ENCODE measurements at places on chromosomes 11 and 22.

GRCh38 chr11:74735365-74735928, 4.2 kb upstream of the CHRDL2 start:
- DNase-seq, result no peak

DNA sequence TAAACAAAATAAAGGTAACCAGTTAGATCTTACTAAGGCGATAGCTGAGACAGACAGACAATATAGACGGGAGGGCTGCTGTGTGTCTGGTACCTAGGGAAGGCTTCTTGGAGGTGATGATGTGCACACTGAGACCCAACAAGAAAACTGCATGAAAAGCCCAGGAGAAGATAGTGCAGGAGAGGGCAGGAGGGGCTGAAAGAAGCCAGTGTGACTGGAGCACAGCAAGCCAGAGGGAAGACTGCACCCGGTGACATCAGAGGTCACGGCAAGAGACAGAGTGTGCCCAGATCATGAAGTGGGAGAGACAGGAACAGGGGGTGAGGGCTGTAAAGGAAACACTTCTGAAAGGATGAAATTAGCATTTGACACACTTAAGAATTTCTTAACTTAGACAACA, 266.3 kb downstream of the BRD1 start:
- no peak for DNase-seq

DNA sequence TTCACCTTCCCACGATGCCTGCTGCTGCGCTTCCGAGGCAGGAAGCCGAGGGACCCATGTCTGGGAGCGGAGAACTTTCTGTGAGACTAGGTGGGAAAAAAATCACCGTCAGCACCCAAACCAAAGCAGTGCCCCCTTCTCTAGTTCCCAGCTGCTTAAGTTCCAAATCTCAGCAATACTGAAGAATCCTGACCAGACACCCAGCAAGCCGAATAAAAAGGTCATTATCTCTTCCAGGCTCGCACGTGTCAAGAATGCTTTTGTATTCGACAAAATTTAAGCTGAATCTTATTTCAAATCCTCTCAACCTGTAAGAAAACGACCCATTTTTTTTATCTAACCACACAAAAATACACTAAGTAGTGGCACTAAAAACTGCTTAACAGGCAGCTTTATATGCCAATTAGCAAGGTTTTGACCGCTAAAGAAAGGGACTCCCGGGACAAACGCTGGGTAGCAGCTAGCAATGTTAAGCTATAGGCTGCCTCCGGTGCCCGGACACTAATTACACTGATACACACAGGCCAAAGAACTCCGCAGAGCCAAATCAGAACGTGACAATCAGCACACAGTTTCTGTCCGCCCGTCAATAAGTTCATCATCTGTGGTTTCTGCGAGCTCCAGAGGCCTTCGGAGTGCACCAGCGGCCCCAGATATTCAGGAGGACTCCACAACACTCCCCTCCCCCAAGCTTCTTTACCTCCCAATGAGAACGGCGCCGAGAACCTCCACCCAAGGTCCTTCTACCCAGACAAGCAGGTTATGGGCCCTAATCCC, 728 bp downstream of the RPL3 start:
- no peak for DNase-seq

DNA sequence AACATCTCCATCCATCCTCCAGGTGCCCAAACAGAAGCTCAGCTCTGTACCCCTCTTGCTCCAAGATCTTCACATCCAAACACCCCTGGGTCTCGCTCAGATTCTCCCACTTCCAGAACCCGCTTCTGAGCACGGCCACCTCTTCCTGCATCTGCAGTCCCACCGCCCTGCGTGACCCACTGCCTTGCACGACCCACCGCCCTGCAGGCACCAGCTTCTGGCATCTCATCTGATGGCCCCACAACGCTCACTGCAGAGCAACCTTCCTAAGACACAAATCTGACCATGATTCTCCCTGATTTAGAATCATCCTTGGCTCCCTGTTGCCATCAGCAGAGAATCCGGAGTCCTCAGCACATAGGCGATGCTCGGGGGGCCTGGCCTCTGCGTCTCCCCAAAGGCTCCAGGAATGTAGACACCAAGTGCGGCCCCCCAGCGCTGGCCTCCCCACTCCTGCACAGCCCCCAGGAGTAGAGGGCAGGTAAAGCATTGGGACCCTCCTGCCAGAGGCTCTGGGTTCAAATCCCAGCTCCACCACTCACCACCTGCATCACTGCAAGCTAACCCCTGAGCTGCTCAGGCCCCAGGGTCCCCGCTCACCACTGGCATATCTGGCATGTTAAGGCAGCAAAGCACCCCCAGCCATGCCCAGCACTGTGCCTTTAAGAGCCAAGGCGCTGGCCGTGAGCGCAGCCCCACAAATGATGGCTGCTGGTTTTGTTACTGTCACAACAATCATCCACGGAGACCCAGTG, 459.3 kb downstream of the BRD1 start:
- no peak for DNase-seq

DNA sequence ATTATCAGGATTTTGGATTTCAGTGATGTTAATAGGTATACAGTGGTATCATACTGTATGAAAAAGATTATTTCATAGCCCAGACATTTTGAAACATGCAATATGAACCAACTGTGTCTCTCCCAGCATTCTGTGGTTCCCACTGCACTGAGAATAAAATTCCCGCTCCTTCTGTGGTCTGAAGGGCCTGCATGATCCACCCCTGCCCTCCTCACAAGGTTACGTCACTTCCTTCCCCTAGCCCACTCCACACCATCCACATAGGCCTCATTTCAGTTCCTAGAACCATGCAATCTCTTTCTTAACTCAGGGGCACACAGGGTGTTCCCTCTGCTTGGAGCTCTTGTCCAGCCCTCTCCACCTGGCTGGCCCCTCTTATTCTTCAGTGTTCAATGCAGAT, 103.1 kb downstream of the TSPAN18 start:
- no peak for DNase-seq

- DNase-seq, result peak; percentile 96
Observed at GRCh38 chr11:10454878-10455631, at the start of gene AMPD3. Gene AMPD3, plus strand, starts transcription at chr11:10455264. Its CDS starts 6,256 bp downstream, at chr11:10461520.

- no peak for DNase-seq
Observed at GRCh38 chr11:79922641-79923040, 481.8 kb upstream of the TENM4 start.

GRCh38 chr11:13338019-13338426, 60.4 kb downstream of the BMAL1 start:
- peak; percentile 76 for DNase-seq

GRCh38 chr11:65646958-65647701, 9.2 kb downstream of the SIPA1 start:
- DNase-seq, result no peak

GRCh38 chr11:59157433-59157832, 14.5 kb upstream of the DTX4 start:
- no peak for DNase-seq

DNA sequence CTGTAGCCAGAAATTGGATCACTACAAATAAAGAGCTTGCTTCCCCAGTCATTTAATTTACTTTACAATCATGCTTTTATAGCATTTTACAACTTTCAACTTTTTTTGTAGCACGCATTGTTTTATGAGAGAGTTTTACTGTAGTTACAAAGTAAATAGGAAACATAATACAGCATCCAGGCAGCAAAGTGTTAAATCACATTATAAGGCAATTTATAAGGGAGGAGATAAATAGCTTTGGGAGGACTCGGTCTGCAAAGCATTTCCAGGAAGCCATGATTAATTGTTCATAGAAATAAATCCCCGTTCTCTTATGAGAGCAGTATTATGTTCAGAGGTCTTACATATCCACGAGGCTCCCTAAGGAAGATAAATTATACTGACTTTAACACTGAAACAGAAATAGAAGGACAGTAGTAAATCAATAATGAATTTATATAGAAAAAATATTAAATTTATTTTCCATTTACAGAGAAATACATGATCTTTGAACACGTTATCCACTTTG, 792.6 kb upstream of the RAG2 start:
- no peak for DNase-seq

DNA sequence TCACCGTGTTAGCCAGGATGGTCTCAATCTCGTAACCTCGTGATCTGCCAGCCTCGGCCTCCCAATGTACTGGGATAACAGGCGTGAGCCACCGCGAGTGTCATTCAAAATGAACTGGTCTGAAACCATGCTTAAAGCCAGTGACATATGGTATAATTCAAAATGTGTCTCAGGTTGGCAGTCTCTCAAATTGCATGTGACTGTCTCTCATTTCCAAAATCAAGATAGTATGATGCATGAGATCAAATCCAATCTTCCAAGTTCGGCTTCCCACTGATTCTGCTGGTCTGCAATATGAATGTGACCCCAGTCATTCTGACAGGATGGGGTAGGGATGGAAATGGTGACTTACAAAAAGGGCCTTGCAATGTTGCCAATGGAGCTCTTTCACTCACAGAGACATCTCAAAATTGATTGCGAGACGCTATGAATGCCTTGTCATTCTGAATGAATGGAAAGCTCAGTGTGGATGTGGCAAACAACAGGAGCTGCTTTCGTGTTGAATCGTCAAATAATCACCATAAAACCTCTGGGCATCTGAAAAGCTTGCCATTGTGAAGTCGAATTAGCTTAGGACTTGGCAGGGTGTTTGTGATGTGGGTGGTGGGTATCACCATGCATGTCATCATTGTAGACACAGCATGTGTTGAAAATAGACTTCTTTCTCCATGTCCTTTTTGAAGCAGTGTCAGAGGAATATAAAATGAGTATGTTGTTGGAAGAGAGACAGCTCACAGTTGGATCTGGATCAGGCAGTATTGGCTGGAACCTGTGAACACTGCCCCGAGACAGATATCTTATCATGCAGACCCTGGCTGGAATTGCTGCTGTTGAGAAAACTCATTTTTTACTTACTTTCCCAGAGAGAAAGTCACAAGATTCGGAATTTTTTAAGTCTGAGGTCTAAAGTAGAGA, 12.2 kb downstream of the SLN start:
- no peak for DNase-seq

- DNase-seq, result no peak
Observed at GRCh38 chr11:75425422-75425821, 7.6 kb downstream of the KLHL35 start.

DNA sequence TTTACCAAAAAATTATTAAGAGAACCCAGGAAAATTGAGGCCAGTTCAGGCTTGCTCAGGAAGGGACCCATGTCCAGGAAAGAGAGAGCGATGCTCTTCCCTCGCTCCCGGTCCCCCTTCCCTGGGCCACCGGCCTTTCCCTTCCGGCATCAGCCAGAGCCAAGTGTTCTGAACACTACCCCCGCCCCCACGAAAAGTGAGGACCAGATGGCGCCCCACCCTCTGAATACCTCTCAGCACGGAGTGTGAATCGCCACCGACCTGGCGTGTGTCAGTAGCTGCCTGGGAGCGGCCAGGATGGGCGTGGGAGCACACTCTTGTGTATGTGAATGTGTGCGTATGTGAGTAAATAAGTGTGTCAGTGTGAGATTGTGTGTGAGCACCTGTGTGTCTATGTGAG, 20.2 kb downstream of the RPS6KA4 start:
- DNase-seq, result no peak

DNA sequence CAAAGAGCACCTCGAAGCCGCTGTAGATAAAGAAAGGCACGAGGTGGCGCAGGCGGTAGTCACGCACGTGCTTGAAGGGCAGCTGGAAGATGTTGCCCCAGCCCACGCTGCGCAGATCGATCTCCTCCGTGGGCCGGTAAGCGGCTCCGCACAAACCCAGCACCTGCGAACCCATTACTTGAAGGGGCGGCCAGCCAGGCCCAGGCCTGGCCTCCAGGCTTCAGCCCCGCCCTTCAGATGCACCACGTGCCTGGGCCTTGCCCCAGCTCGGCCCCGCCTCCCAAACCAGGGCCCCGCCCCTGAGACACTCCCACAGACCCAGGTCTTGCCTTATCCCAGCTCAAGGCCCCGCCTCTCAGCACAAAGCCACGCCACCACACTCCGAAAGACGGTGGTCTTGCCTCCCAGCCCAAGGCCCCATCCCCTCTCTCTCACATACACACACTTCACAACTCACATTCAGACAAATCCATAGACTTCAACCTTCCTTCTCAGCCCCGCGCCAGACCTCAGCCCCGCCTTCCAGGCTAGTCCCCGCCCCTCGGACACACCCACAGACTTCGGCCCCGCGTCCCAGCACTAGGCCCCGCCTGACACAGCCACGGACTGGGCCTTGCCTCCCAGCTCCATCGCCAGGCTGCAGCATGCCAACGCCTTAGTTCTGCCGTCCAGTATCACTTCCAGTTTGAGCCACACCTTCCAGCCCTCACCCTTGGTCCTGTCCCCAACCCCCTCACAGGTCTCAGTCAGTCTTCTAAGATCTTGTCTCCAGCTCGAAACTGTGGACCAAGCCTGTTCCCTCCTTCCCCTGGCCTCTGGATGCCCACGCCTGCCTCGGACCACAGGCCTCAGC, 7.0 kb downstream of the UNC93B1 start:
- peak; percentile 36 for DNase-seq

- no peak for DNase-seq
Observed at GRCh38 chr11:87013912-87014825, 23.6 kb upstream of the TMEM135 start.

- no peak for DNase-seq
Observed at GRCh38 chr11:68340784-68341556, 28.6 kb downstream of the LRP5 start.

GRCh38 chr11:31582697-31583096, 73.1 kb downstream of the ELP4 start:
- no peak for DNase-seq

- DNase-seq, result no peak
Observed at GRCh38 chr11:60954421-60954820, 2.4 kb upstream of the SLC15A3 start.

- DNase-seq, result no peak
Observed at GRCh38 chr11:20584093-20584774, 15.2 kb upstream of the SLC6A5 start.

DNA sequence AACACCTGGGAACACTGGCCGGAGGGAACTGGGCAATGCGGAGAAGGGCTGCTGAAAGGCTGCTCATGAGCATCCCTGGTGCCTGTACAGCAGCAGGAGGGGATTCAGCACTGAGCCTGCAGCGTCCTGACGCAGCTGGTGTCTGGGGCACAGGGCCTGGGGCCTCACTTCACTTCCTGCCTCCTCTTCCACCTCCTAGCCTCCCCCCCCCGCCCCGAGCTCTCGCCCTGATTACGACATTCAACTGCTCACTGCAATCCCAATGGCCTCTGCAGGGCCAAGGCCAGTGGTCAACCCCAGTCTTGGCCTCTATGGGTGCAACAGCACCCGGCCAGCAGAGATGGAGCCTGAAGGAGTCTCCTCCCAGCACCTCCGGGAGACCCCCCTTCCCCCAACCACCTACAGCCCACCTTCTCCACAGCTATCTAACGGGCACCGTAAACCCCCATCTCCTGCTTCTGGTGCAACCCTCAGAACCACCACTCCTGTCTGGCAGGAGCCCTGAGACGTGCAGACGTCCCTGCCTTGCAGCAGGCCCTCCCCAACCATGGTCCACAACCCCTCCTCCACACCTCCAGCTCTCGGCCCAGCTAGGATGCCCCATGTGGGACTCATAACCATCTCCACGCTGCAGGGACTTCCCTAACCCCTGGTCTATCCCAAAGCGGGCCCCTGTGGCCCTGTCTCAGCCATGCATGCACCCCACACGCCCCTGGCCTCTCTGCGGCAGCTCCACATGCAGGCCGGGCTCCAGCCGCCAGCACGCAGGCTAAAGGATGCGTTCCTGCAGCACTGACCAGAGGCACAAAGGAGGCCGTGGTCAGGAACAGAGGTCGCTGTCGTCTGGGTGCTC, 38.2 kb downstream of the BRD1 start:
- DNase-seq, result peak; percentile 78
